ENCODE measurements at places on chromosomes 16 and 17. TPM values are rescaled to one million over a fixed set of nuclear protein-coding genes. Genes with fewer than 3 reads are reported as not detected.

Gene PTX4
- total RNA-seq, result not detected

GRCh38 chr17:78751447-78752161, 30.5 kb downstream of the CYTH1 start:
- no peak for DNase-seq
- H3K4me1 ChIP-seq, result peaks cover 16% of the 10 kb centered on the region
- no peak overlapping the region for H3K27ac ChIP-seq
- no peak overlapping the region for H3K4me3 ChIP-seq
- no peaks in the 10 kb centered on the region for H3K36me3 ChIP-seq

Gene C16orf46
- not detected for total RNA-seq

- peaks cover 24% of the 10 kb centered on the region for H3K36me3 ChIP-seq
- peaks cover 24% of the 10 kb centered on the region for H3K27me3 ChIP-seq
- H3K4me1 ChIP-seq, result peaks cover 8% of the 10 kb centered on the region
- no peak for DNase-seq
- H3K27ac ChIP-seq, result no peak overlapping the region
- peak overlapping the region; percentile 65 for H3K4me3 ChIP-seq
These were observed 1.2 kb downstream of the DEF8 start for GRCh38 chr16:89949756-89950155.

DNA sequence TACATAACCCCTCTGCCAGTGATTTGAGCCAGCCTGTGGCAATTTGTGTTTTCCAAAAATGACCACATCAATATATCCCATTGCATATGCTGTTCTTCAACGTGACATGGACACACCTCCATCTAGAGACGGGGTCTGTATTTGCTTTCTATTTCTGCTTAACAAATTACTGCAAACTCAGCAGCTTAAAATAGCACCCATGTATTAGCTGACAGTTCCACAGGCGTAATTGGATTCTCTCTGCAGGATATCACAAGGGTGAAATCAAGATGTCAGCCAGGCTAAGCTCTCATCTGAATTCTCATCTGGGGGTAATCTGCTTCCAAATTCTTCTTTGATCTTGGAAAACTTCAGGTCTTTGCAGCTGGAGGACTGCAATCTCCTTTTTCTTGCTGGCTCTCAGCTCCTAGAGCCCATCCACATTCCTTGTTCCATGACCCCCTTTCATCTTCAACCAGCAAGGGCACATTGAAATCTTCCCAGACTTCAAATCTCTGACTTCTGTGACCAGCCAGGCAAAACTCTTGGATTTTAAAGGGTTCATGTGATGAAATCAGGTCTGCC, 8.2 kb downstream of the KRT9 start:
- DNase-seq, result no peak
- H3K27ac ChIP-seq, result no peak overlapping the region
- H3K4me3 ChIP-seq, result no peak overlapping the region

- H3K4me3 ChIP-seq, result no peak overlapping the region
- H3K36me3 ChIP-seq, result no peaks in the 10 kb centered on the region
- DNase-seq, result no peak
- H3K27me3 ChIP-seq, result peaks cover 27% of the 10 kb centered on the region
These were observed 39.4 kb downstream of the MYH11 start for GRCh38 chr16:15817446-15817845.

Gene TMC5
- 149 TPM for total RNA-seq

- H3K27me3 ChIP-seq, result peaks cover 81% of the 10 kb centered on the region
- H3K4me1 ChIP-seq, result no peaks in the 10 kb centered on the region
- no peak overlapping the region for H3K27ac ChIP-seq
- no peaks in the 10 kb centered on the region for H3K36me3 ChIP-seq
- no peak overlapping the region for H3K4me3 ChIP-seq
These were observed 36.5 kb downstream of the GSG1L start for GRCh38 chr16:28027055-28027454.

DNA sequence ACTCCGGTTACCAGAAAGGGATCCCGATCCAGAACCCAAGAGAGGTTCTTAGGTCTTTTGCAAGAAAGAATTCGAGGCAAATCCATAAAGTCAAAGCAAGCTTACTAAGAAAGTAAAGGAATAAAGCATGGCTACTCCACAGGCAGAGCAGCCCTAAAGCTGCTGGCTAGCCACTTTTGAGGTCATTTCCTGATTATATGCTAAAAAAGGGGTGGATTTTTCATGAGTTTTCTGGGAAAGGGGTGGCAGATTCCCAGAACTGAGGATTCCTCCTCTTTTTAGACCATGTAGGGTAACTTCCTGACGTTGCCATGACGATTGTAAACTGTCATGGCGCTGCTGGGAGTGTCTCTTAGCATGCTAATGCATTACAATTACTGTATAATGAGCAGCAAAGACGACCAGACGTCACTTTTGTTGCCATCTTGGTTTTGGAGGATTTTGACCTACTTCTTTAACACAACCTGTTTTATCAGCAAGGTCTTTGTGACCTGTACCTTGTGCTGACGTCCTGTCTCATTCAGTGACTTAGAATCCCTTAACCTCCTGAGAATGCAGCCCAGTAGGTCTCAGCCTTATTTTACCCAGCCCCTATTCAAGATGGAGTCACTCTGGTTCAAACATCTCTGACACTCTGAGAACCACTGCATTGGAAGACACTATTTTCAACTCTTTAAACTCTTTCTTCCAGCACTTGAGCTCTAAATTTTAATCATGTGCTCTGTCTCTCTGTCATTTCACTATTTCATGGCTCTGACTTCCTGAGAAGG, 203.6 kb upstream of the CACNG3 start:
- no peaks in the 10 kb centered on the region for H3K4me1 ChIP-seq
- no peak for DNase-seq
- H3K27me3 ChIP-seq, result peaks cover 93% of the 10 kb centered on the region
- no peak overlapping the region for H3K27ac ChIP-seq
- H3K4me3 ChIP-seq, result no peak overlapping the region
- H3K36me3 ChIP-seq, result no peaks in the 10 kb centered on the region
